ENCODE measurements at places on chromosomes 6 and 20.

DNA sequence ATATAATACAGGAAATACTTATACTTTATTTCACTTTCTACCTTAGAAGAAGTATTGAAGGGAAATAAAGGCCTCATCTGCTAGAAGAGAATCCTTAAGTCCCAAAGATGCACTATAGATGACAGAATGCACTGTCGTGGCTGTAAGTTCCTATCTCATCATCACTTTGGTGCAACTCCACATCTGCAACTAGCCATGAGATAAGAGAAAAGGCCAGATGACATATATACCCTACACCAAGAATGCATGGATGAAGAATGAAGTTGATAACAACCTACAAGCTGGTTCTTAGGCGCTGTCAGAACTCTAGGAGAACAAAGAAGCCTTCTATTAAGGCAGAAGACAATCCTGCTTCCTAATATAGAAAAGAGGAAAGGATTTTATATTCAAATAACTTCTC, 11.6 kb upstream of the PLN start:
- no peak for DNase-seq

- no peak for DNase-seq
These were observed 105.4 kb upstream of the RIN2 start for GRCh38 chr20:19652591-19653026.

DNA sequence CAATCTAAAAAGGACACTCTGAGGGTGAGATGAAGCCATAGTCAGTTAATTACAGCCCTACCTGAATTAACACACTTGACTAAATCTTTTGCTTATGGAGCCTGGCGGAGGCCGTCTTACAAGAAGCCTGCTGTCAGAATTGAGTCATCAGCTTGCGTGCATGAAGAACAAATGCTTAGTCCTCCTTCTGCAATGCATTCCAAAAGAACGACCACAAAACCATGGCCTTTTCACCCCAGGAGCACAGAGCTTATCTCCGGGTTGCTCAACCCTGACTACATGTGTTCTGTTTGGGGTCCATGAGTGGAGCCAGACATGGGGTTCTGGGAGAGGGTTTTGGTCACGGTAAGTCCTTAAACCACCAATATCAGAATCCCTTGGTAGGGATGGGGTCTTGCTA, 318.1 kb downstream of the CLIC5 start:
- no peak for DNase-seq

DNA sequence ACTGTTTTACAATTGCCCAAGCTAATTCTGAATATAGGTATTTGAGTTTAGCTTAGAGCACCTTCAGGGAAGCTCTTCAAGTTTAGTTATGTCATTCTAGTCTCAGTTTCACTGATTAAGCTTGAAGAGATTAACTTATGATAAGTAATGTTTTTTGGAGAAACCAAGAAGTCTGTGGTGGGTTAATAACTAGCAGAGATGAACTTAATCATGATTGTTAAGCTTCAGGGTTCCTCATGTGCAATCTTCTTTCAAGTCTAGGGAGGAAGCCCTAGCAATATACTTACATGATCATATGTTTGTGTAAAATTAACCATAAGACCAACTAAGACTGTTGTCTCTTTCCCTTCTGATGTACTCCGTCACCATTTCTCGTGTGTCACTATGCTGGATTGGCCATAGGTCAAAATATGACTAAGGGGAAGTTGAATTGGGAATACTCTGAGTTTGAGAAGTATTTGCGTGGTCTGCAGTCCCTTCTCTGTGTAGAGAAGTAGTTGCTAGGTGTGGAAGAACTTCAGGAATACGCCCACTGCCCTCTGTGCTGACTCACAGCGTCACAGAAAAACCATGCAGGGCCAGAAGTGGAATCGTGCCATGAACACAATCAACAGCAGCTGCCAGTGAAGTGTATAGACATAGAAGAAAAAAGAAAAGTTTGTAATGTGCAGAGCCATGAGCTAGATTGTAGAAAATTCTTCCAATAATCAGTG, 88.3 kb downstream of the SH3BGRL2 start:
- DNase-seq, result no peak

DNA sequence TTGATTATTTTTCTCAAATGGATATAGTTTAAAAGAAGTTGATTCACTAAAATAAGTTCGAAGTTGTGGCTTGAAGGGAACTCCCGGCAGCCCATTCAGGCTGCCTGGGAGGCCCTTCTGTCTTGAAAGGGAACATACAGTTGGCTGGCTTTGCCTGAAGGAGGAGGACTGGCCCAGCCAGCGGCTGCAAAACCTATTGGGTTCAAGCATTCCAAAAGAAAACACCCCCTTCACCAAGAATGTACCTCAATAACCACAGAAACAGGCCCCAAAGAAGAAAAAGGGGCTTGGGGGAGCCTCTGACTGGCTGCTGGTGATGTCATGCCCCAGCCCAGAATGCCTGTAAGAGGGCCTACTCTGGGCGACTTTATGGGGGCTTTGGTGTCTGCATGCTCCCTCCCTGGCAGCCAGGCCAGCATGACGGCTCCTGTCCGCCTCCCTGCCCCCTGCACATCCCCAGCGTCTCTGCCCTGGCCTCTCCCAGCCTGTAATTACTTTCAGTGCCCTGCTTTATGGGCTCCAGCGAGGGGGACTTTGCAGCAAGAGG, 36.5 kb downstream of the MAFB start:
- DNase-seq, result no peak

DNA sequence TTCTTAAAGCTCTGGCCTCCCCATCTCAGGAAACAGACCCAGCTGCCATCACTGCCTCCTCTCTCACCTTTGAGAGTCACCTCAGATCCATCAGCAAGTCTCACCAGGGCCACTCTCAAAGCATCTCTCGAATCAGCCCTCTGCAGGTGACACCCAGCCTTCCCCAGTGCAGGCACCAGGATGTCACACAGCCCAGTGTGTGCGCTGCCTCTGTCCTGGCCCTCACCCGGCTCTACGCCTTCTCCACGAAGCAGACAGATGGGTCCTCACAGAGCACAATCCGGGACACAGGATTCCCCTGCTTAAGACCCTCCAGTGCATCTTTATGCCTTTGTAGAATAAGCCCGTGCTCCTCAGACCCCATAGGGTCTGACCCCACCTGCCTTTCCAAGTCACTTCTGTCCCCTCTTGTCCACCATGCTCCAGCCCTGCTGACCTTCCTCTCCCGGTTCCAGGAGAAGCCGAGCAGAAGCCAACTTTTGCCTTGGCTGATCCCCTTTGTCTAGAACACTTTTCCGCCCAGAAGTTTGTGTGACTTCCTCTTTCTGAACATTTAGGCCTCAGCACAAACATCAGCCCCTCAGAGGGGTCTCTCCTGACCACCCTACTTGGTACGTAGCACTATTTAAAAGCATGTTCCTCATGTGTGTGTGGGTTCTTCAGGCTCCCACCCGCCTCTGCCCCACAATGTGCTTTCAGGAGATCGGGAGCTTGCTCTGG, 60.2 kb downstream of the PSMG4 start:
- DNase-seq, result no peak

- no peak for DNase-seq
These were observed 25.8 kb upstream of the TOP1 start for GRCh38 chr20:41002842-41003142.

DNA sequence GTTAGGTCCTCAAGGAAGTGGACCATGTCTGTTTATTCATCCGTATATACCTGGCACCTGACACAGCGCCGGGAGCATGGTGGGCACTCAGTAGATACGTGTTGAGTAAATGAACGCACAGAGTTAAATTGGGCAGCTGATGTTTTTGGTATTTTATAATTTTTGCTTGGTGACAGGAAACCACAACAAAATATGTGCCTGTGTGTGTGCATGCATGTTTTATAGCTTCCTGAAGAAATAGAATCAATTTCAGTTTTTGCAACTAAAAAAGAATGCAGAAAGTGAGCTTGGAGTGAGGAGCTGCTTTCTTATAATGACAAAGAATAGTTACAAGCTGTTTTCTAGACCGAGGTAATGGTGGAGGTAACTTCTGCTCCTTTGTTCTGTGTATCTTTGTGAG, 91.4 kb downstream of the PLCB4 start:
- no peak for DNase-seq

- peak; percentile 68 for DNase-seq
These were observed 187.4 kb upstream of the PROKR2 start for GRCh38 chr20:5504061-5504739.

DNA sequence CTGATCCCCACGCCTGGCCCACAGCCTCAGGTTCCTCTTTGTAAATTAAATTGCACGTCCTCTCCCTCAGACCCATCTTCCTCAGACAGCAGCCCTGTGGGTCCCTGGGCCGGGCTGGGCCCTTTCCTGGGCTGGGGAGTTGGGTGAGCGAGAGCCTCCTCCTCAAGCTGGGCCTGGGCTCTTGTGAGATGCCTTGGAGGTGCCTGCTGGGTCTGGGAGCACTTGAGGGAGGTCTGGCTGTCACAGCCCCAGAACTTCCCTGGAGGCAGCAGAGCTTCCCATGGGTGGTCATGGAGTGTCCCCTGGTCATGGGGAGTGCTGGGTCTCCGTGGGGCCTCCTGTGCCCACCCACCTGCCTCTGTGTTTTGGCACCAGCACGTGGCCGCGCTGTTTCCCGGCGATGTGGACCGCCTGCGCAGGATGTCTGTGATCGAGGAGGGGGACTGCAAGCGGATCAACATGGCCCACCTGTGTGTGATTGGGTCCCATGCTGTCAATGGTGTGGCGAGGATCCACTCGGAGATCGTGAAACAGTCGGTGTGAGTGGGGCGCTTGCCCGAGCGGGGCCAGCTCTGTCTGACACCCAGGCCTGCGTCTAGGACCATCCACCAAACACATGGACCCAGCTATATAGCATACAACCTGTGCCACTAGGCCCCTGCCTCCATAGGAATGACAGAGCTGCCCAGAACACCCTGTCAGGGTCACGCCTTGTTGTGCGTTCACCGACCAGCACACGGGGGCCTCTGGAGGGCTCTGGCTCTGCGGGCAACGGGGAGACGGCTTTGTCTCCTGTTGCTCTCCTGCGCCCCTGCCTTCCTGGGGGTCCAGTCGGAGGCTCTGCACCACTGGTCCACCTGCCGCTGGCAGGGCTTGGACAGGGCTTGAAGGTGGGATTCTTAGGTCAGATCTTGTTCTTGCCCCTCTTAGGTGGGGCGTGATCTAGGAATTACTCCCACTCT, 33.0 kb downstream of the PYGB start:
- DNase-seq, result peak; percentile 58

GRCh38 chr20:57332105-57333089, 2.8 kb downstream of the SPO11 start:
- DNase-seq, result no peak

GRCh38 chr6:25004357-25004756, 68.6 kb upstream of the RIPOR2 start:
- no peak for DNase-seq

GRCh38 chr6:149940672-149940982, 1.2 kb upstream of the ULBP2 start:
- peak; percentile 38 for DNase-seq

DNA sequence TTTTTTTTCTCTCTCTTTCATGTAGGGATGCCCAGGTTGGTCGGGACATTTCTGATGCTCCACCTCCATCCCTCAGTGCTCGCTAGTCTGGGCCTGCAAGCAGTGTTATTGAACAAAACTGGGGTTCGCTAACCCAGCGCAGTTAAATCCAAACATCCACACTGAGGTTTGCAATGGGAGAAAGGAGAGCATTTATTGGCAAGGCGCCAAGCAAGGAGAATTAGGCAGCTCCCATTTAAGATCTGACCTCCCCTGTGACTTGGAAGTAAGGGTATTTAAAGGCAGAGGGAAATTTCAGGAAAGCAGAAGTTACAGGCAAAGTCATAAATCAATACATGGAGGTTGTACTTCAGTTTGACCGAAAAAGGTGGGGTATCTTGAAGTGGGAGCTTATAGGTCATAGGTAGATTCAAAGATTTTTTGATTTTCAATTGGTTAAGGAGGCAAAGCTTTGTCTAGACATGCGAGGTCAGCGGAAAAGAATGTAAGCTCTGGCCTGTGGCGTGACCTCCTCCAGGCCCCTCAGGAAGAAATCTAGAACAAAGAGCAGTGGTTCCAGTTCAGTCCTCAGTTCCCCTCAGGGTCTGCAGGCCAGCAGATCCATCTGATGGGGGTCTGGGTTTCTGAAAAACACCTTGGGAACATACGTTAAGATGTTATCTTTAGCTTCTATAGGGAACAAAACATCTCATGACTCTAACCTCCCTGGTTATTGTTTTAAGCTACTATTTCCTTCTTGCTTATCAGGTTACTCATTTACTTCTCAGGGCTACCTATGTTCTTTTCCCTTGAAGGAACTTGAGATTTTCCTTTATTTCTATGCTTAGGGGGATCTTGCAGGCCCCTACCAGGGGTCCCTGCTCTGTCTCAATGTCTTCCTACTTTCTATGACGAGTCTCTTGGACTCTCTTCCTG, 66.0 kb upstream of the KIF16B start:
- no peak for DNase-seq

- DNase-seq, result no peak
These were observed 29.8 kb upstream of the SMIM28 start for GRCh38 chr6:138347864-138348263.

GRCh38 chr6:16305246-16305725, 66.9 kb downstream of the GMPR start:
- DNase-seq, result no peak

- DNase-seq, result no peak
These were observed 1.0 kb downstream of the OOEP start for GRCh38 chr6:73368675-73369074.

- no peak for DNase-seq
These were observed 729.0 kb downstream of the RFPL4B start for GRCh38 chr6:113076116-113076515.

DNA sequence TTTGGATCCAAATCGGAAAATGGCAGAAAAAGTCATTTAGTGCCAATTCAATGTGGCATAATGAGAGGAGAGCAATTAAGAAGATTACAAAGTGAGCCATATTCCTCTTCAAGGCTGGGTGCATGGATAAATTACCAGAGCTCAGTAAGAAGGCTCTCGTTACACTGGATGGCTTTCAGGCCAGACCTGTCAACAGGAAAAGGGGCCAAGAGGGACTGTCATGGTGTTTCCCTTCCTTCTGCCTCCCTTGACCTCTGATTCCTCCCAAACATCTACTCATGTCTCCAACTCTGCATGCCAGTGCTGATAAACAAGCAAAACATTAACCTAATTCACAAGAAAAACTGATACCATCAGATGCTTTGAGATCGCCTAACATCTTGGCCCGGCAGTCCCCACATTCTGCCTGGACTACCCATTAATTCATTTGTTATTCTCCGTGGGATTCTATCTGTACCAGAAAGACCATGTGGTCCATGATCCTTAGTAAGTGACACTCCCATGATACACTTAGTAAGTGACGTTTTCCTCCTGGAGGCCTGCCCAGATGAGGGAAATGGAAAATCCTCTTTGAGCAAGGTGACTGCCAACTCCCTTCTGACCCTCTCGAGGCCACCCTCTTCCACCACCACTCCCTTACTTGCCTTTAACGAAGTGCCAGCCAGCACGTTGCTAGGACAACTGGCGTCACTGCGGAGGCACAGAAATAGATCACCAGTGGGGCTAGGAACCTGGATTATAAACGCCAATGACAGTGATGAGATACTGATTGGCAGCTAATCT, 239.2 kb downstream of the GMPR start:
- DNase-seq, result no peak

DNA sequence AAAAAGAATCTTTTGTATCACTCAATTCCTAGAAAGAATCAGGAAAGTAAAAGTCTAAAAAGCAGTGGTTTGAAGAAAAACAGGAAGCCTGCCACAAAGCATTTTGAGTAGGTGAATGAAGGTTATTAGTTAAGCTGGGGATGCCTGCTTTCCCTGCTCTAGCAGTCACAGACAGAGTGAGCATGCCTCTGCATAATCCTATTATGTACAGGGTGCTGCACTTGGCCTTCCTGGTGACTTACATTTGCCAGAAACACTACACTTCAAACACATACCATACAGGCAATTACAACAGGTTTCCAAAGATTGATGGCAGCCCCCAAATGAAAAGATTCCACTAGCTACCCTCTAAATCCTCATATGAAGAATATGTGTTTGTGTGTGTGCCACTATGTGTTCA, 130.8 kb downstream of the TPBG start:
- DNase-seq, result no peak

- no peak for DNase-seq
These were observed 112.1 kb upstream of the SMLR1 start for GRCh38 chr6:130715058-130715457.
